ENCODE measurements at places on chromosomes 1 and 21.

DNA sequence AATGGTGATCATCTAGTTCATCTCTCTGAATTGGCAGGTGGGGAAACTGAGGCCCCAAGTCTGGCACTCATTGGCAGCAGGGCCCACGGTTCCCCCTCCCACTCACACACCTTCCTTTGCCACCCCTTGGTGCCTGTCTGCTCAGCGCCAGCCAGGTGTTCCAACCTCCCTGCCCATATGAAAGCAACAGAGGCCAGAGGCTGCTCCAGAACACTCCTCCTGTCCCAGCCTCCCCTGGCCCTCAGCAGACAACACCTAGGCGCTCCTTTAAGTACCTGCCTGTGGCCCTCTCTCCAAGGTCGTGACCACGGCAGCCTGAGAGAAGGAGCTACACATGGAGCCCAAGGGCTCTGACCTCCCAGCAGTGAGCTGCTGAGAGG, 362.3 kb upstream of the VAMP3 start:
- DNase-seq, result no peak

- no peak for DNase-seq
These were observed 23.9 kb upstream of the KNCN start for GRCh38 chr1:46575300-46575699.

DNA sequence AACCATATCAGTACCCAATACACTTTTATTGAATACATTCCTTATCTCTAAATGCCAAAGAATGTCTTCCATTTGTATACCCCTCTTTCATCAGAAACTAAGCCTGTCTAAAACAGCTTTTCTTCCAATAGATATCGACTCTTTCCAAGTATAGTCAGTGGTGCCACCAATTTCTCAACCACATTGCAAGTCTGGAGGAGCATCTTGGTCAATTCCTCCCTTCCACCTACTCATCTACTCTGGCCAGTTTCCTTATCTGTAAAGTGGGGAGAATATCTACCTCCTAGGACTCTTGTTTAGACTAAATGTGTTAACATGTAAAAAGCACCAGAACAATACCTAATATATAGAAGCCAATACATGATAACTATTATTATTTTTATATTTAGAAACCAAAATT, 28.5 kb upstream of the FGGY start:
- no peak for DNase-seq

DNA sequence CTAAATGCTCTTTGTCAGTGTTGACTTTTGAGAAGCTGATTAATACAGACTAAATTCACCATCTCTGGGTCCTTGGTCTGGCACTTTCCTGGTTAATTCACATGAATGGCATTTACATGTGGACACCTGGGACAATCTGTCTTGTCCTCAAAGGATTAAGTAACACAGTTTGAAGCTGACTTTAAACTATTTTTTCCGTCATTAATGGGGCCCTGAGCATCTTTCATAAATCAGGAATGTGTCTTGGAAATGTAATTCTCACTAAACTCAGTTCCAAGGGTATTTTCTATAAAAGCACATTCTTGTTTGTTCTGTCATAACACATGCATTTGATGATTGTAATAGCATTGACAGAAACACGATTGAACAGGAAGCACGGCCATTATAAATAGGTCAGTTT, 26.7 kb upstream of the NBL1 start:
- no peak for DNase-seq

DNA sequence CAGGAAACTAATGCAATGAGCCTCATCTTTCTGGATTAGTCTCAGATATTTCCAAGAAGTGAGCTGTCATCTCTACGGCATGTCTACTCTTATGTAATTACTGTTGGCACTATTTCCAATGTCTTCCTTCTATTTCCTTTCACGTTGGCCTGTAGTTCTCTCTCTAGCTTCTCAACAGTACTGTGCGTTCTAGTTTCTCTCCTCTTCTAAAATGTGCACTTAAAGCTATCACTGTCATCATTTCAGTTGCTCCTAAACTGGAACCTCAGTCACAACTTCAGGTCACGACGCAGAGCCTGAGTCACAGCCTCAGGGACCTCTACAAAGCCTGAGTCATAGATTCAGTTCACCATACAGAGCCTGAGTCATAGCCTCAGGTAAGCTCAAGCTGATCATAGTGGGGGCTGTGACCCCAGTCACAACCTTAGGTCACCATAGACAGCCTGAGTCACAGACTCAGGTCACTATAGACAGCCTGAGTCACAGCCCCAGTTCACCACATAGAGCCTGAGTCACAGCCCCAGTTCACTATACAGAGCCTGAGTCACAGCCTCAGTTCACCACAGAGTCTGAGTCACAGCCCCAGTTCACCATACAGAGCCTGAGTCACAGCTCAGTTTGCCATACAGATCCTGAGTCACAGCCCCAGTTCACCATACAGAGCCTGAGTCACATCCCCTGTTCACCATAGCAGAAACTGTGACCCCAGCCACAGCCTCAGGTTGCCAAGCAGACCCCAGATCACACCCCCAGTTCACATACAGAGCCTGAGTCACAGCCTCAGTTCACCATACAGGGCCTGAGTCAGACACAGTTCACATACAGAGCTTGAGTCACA, 13.0 kb downstream of the WNT9A start:
- DNase-seq, result peak; percentile 58

GRCh38 chr1:97905141-97905940, 15.5 kb downstream of the DPYD start:
- no peak for DNase-seq

GRCh38 chr1:239819096-239819495, 272.6 kb upstream of the FMN2 start:
- no peak for DNase-seq

DNA sequence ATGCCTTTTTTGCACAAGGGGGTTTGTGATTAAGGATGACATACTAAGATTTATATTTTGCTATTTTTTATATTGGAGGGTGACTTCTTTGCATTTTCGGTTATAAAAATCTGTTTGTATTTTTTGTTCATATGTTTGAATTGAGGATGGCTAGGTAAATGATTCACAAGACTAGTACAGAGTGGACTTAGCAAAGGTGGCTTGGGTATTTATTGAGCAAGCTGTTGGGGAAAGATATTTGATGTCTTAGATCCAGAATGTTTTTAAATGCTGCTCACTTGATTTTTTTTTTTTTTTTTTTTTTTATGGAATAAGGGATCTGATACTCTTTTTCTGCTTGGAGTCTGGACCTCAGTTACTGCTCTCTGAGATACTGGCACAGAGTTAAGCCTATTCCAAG, 100.6 kb downstream of the DNM3 start:
- no peak for DNase-seq

DNA sequence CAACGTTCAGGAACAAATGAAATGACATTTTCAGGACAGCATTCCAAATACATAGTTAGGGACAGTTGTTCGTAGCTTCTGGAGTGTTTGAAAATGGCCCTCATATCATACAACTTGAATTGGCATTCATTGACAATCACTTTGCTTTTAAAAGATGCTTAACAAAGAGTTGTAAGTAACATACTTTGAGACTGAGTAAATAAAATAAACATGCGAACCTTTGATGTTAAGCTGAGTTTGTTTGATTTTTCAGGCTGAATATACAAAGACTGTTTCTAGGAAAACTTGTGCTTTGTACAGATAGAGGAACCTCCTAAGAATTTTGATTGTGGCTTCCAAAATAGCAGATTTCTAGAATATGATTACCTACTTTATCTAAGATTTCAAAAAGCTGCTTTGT, 45.3 kb downstream of the ITSN1 start:
- DNase-seq, result no peak

DNA sequence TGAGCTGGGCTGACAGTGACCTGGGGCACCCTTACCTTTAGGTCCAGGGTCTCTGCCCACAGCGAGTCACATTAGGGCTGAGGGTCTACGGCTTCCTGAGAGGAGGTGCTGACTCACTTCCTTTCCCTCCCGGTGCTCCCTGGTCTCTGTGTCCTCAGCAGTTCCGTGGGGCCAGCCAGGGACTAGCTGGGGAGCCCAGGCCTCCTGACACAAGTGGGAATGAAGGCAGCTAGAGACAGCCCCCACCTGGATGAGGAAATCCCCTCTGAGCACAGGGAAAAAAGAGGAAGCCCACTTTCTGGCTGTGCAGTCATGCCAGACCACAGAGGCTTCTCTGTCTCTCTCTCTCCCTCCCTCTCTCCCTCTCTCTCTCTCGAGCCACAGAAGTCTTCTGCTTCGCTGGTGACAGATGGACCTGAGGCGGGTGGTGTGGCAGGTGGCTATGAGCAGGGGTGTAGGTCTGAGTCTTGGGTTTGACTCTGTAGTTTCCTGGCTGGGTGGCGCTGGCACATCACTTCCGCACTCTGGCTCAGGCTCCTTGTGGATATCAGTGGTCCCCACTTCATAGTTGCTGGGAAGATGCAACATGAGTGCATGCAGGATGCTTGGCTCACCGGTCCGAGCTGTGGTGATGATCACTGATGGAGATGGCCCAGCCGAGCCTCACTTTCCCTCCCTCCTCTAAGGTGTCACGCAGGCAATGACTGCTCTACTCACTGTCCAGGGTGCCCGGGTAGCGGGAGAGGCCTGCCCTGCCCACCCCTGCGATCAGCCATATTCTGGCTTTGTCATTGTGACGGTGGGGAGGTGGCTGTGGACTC, 3.5 kb downstream of the SLC66A1 start:
- peak; percentile 43 for DNase-seq

- DNase-seq, result no peak
These were observed 18.1 kb upstream of the LDLRAP1 start for GRCh38 chr1:25525361-25525688.

DNA sequence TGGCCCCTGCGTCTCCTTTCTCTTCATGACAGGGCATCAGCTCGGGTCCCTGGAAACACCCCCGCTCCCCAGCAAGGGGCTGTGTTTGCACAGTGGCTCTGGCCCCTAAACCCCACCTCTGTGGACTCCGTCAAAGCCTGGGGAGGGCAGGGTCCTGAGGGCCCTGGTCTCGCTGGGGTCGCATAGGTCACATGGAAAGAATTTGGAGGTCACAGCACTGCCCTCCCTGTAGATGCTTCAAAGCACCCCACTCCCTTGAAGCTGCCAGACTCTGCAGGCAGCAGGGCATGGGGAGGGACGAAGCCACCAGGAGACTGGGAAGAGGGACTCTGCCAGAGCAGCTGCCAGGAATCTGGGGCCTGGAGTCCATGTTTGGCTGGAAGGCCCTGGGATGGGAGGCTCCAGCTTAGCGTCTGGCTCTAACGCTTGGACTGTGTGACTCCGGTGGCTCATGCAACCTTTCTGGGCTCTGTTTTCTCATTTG, 36.6 kb upstream of the ECE1 start:
- no peak for DNase-seq

DNA sequence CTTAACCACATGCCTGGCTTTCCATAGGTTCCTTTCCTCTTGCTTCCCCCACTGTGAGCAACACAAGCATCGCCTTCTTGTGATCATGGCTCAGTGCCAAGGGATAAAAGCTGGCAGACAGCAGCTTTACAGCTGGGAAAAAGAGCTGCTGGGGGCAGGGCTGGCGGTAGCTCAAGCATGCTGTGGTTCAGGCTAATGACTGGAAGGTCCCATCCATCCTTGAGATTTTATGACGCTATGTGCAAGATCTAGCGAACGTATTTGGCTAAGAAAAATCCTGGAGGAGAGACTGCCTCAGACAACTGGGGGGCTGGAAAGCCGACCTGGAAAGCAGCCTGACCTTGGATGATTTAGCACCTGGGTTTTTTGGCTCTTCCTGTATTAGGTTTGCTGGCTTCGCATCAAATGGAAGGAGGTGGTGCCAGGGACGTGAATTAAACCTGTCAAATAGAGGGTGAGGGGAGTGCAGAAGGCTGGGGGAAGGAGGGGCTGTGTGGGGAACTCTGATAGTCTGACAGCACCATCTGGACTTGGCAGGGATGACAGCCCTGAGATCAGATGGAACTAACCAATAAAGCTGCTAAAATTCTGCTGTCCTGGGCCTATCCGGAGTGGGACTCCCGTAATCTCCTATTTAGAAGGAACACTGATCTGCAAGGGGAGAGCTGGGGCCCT, 34.8 kb downstream of the ZMYND12 start:
- peak; percentile 96 for DNase-seq

DNA sequence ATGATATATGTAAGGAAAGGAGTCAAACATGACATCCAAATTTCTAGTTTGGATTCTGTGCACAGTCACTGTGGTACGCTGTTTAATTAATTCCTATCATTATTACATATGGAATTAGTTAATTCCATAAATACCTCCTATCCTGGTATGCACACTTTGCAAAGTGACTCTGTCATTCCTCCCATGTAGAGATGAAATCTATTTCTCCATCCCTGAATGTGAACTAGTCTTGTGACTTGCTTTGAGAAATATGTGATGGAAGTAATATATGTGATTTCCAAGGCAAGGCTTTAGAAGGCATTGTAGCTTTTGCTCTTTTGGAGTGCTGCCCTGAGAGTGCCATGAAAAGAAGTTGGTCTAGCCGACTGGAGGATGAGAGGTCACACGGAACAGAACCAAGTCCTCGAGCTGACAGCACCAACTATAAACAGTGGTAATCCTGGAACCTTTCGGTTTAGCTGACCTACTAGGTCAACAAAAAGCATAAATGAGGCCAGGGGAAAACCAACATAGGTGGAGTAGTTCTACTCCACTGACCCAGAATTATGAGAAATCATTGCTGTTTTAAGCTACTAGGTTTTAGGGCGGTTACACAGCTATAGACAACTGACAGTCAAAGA, 1.5 kb downstream of the SELENOF start:
- DNase-seq, result peak; percentile 12

GRCh38 chr1:55039342-55040082, at the start of gene PCSK9:
Gene PCSK9 (plus strand): TSS chr1:55039548. CDS start chr1:55039838, 290 bp downstream.
- DNase-seq, result peak; percentile 62

- no peak for DNase-seq
These were observed 93.4 kb downstream of the DIRAS3 start for GRCh38 chr1:67957066-67957465.

- DNase-seq, result no peak
These were observed 31.6 kb downstream of the CD1D start for GRCh38 chr1:158212320-158212719.

DNA sequence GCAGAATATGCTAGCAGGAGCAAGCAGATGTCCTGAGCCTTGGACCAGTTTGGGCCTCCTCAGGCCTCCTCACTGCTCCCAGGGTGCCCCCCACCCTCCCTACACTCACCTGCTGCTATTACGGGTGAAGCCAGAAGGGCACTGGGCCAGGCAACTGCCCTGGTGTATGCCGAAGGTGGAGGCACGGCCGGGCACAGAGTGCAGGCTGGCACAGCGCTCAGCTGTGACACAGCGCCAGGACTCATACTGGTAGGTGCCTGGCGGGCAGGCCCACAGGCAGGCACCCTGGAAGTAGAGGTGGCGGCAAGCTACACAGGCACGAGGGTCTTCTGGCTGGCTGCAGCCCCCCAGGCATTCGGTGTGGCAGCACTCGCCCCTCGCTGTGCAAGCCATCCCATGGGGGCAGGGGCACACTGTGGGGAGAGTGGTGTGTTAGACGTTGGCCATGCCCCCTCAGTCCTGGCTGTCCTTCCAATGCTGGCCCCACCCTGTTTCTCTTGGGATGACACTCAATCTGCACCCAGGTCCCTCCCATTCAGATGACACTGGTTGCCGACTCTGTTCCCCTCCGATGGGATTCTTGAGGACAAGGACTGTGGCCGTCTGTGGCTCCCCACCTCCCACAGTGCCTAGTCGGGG, 7.0 kb downstream of the INSRR start:
- DNase-seq, result no peak

GRCh38 chr21:43809346-43809799, 20.0 kb downstream of the RRP1 start:
- DNase-seq, result no peak
